ENCODE measurements at places on chromosomes 3 and 15. TPM values are rescaled to one million over a fixed set of nuclear protein-coding genes. Genes with fewer than 3 reads are reported as not detected.

DNA sequence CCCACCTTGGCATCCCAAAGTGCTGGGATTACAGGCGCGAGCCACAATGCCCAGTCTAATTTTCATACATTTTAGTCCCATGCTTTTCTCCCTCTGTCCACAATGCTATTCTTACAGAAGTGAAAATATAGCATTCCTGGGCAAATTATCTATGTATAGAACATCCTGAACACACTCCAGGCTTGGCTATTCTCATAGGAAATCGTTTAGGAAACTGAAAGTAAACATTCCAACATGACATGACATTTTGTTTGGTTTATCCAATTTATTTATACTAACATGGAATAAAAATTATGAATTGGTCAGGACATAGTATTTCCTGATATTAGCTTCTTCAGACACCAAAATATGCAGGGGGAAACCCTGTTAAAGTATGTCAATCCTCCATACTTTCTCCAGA lies 52.6 kb downstream of the SYNM start:
- no peaks in the 10 kb centered on the region for H3K36me3 ChIP-seq
- H3K4me3 ChIP-seq = no peak overlapping the region
- H3K27ac ChIP-seq = no peak overlapping the region
- no peaks in the 10 kb centered on the region for H3K27me3 ChIP-seq

- no peak overlapping the region for H3K4me3 ChIP-seq
- H3K4me1 ChIP-seq = peaks cover 52% of the 10 kb centered on the region
- DNase-seq = no peak
- no peaks in the 10 kb centered on the region for H3K36me3 ChIP-seq
These were observed 485.8 kb upstream of the PROK2 start for GRCh38 chr3:72270730-72271129.

DNA sequence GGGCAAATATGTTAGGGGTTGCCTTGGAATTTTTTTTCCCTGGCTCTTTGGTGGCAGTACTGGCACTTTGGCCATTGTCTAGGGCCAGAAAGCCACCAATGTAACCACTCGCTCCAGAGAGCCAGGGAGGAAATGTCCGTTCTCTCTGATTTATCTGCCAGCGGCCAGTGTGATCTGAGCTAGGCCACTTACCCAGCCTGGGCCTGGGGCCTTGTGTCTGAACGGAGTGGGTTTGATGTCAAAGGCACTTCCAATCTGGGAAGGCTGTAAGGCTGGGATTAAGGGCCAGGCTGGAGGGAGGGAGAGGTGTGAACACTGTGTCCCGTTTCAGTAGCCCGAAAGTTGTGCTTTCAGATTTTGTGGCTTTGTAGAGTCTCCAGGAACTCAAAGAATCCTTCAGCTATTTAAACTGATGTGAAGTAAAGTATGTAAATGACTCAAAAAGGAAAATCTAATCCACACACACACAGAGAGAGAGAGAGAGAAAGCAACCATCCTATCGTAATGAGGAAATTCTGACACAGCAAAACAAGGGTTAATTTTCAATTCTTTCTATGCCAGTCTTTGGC lies 271.0 kb downstream of the PDZRN3 start:
- no peak overlapping the region for H3K4me3 ChIP-seq
- H3K36me3 ChIP-seq = no peaks in the 10 kb centered on the region
- no peaks in the 10 kb centered on the region for H3K4me1 ChIP-seq
- DNase-seq = no peak
- no peak overlapping the region for H3K27ac ChIP-seq
- H3K27me3 ChIP-seq = no peaks in the 10 kb centered on the region

DNA sequence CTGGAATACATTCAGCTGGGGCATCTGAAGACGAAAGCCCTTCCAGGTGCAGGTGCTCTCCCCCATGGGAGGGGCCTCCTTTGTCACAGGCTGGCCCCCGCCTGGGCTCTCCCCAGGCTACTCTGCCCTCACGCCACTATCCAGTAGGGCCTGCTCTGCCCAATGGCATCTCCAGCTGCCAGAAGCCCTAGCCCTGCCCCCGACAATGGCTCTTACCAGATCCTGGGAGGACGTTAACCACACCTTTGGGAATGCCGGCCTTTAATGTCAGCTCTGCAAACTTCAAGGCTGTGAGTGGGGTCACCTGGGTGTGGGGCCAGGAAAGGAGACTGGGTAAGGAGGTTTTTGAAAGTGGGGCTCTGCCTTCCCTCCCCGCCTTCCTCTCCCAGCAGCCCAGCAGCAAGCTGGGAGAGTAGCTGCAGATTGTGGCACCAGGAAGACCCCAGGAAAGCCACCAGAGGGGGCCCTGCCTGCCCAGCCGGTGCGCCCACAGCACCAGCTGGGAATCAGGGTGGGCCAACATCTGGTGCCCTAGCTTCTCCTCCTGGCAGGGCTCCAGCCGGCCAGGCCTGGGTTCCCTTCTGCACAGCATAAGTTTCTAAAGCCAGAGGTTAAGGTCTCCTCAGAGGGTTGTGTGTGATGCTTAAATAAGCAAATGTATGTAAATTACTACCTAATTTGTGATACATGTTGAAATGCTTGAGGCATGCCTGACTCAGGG lies 40.4 kb upstream of the SLC41A3 start:
- no peak overlapping the region for H3K27ac ChIP-seq
- peaks cover 3% of the 10 kb centered on the region for H3K27me3 ChIP-seq
- no peaks in the 10 kb centered on the region for H3K36me3 ChIP-seq
- no peak overlapping the region for H3K4me3 ChIP-seq
- no peak for DNase-seq
- no peaks in the 10 kb centered on the region for H3K4me1 ChIP-seq

- H3K4me1 ChIP-seq = no peaks in the 10 kb centered on the region
- no peaks in the 10 kb centered on the region for H3K36me3 ChIP-seq
- DNase-seq = no peak
- no peak overlapping the region for H3K27ac ChIP-seq
- no peaks in the 10 kb centered on the region for H3K27me3 ChIP-seq
These were observed 532.7 kb downstream of the SOX2 start for GRCh38 chr3:182244222-182244971.

- no peaks in the 10 kb centered on the region for H3K36me3 ChIP-seq
- H3K4me1 ChIP-seq = peaks cover 6% of the 10 kb centered on the region
- H3K4me3 ChIP-seq = no peak overlapping the region
- DNase-seq = no peak
- H3K27me3 ChIP-seq = peaks cover under 1% of the 10 kb centered on the region
These were observed 79.4 kb upstream of the PLXNA1 start for GRCh38 chr3:126903521-126903920.

DNA sequence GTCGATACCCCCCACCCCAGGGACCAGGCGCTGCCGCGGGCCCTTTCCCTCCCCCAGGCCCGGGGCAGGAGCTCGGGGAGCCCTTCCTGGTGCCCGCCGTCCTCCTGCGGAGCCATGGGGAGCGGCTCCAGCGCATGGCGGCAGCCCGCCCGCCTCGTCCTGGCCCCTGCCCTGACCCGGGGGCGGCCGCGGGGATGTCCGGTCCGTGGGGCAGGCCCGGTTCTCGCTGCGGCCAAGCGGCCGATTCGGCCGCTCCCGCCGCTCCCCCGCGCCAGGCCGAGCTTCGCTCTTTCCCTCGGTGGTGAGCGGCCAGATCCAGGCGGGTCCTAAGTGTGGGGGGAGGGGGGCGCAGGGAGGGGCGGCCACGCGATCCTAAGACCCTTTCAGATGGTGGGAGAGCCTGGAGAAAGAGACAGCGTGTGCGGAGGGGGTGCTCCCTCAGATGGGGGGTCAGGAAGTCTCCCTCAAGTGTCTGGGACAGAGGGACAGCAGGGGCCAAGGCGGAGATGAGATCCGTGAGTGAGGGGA lies 1.3 kb downstream of the NEIL1 start:
- H3K4me1 ChIP-seq = peaks cover 39% of the 10 kb centered on the region
- peak overlapping the region; percentile 31 for H3K27ac ChIP-seq
- H3K4me3 ChIP-seq = no peak overlapping the region
- H3K36me3 ChIP-seq = peaks cover 53% of the 10 kb centered on the region
- no peak for DNase-seq

DNA sequence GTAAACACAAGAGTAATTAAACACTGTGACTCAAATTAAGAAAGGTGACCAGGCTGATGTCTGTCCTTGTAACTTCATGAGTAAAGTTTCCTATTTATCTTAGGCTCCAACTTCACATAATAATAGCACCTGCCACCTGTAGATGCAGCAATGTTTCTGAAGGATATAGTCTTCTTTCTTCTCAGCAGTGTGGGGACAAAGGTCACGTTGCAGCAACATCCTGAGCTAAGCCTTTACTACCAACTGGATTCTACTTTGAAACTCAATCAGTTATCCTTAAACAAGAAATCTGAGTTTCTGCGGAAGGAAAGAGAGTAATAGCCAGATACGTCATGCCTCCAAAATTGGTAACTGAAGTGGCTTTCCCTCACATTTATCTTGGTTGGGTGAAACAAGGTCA lies 253.1 kb downstream of the RBMS3 start:
- DNase-seq = no peak
- no peak overlapping the region for H3K4me3 ChIP-seq
- H3K4me1 ChIP-seq = no peaks in the 10 kb centered on the region
- H3K27me3 ChIP-seq = no peaks in the 10 kb centered on the region
- no peak overlapping the region for H3K27ac ChIP-seq
- H3K36me3 ChIP-seq = no peaks in the 10 kb centered on the region

- peaks cover 18% of the 10 kb centered on the region for H3K4me1 ChIP-seq
- H3K36me3 ChIP-seq = no peaks in the 10 kb centered on the region
- DNase-seq = no peak
- H3K27ac ChIP-seq = no peak overlapping the region
- H3K4me3 ChIP-seq = no peak overlapping the region
These were observed 29.6 kb upstream of the CSTA start for GRCh38 chr3:122295266-122296062.

GRCh38 chr15:100333236-100333635 lies 8.5 kb downstream of the ADAMTS17 start:
- no peak overlapping the region for H3K27ac ChIP-seq
- peaks cover 22% of the 10 kb centered on the region for H3K4me1 ChIP-seq
- no peaks in the 10 kb centered on the region for H3K36me3 ChIP-seq
- H3K27me3 ChIP-seq = no peaks in the 10 kb centered on the region
- no peak overlapping the region for H3K4me3 ChIP-seq
- no peak for DNase-seq

DNA sequence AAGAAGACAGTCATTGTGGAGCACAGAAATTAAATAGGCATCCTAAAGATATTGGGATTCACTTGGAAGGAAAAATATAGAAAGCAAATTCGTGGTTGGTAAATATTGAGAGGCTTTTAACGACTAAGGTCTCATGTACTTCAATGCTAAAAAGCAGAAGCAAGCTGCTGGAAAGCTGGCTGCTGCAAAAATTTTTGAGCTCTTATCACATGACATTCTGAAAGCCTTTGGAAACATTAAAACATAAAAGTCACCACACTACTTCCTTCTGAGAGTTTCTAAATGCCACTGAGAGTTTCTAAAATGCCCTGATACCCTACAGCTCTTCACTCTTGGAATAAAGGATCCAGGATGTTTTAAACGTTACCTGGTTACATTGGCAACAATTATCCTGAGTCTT lies 39.0 kb upstream of the CBLB start:
- peaks cover 2% of the 10 kb centered on the region for H3K4me1 ChIP-seq
- H3K36me3 ChIP-seq = peaks cover 3% of the 10 kb centered on the region
- no peak for DNase-seq
- H3K27me3 ChIP-seq = no peaks in the 10 kb centered on the region
- no peak overlapping the region for H3K27ac ChIP-seq

DNA sequence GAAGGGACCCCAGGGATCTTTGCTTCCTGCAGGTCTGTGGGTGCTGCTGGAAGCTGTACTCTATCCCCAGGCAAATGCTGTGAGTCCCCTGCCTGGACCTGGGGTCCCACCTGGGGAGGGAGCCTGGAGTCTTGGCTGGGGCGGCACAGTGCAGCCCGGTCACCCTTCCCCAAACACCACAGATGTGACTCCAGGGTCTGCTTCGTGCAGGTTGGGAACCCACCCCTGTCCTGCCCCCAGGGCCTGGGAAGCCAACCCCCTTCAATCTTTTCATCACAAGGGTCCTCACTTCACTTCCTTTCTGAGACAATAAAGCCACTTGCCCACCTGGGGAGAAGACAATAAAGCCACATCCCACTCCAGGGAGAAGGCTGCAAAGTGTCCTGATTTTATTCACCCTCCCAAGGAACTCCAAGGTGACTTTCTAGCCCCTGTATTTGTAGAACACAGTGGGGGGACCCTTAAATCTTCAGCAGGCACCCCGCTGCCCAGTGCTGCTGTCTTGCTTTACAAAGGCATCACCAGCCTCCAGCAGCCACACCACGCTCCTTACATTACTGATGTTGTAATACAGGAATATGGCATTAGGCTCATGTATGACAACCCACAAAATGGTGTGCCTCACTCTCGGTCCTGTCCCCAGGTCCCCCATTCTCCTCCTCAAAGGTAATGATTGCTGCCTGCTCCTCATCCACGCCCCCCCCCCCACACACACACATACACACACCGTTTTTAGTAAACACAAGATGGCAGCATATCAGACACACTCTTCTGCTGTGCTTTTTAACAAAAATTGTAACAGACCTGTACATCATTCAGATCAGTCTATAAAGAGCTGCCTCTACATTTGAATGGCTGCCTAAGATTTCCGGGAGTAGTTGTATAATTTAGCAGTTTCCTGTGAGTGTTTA lies 9.9 kb downstream of the C3orf22 start:
- peaks cover 3% of the 10 kb centered on the region for H3K27me3 ChIP-seq
- no peak overlapping the region for H3K27ac ChIP-seq
- H3K36me3 ChIP-seq = no peaks in the 10 kb centered on the region
- no peak overlapping the region for H3K4me3 ChIP-seq

DNA sequence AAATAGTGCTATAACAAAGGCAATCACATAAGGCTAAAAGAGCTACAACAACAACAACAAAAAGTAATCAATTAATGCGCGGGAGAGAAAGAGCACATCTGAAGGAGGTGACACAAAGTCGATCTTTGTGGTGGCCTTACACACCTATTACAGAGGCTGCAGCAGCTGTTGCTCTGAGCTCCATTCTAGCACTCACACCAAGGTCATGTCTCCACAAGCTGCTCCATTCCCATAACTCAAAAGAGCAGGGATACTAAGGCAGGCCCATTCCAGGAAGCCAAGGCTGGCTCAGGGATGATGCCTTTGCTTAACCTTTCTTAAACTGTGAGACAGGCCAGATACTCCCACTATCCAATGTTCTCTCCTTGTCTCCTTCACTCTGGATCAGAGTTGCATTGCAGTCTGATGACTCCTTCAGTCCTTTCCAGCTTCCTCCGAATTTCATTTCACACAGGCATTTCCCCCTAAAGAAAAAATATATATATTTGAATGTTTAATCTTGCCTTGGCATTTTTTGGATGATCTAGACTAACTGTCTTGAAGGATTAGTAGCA lies 52.7 kb downstream of the SNTN start:
- H3K27ac ChIP-seq = no peak overlapping the region
- H3K36me3 ChIP-seq = no peaks in the 10 kb centered on the region
- DNase-seq = no peak
- no peaks in the 10 kb centered on the region for H3K4me1 ChIP-seq
- no peak overlapping the region for H3K4me3 ChIP-seq
- no peaks in the 10 kb centered on the region for H3K27me3 ChIP-seq

GRCh38 chr3:48634661-48635221 lies 520 bp downstream of the SLC26A6 start:
- H3K4me1 ChIP-seq = peaks cover 31% of the 10 kb centered on the region
- peak overlapping the region; percentile 91 for H3K4me3 ChIP-seq
- peaks cover 11% of the 10 kb centered on the region for H3K36me3 ChIP-seq
- no peaks in the 10 kb centered on the region for H3K27me3 ChIP-seq
- H3K27ac ChIP-seq = no peak overlapping the region

GRCh38 chr3:50151728-50152127 lies 3.4 kb upstream of the SEMA3F start:
- H3K36me3 ChIP-seq = no peaks in the 10 kb centered on the region
- H3K4me3 ChIP-seq = no peak overlapping the region
- no peak overlapping the region for H3K27ac ChIP-seq
- H3K27me3 ChIP-seq = peaks cover 26% of the 10 kb centered on the region
- no peak for DNase-seq
- H3K4me1 ChIP-seq = peaks cover 10% of the 10 kb centered on the region

The ARHGAP31 gene
- 4.5 TPM for total RNA-seq

The ECE2 gene
- not detected for total RNA-seq

The ABHD2 gene
- 63.5 TPM for total RNA-seq
